ENCODE measurements at places on chromosomes 5 and 9.
A peak's percentile ranks its signal among the peaks of the same experiment; 100 is the strongest.

DNA sequence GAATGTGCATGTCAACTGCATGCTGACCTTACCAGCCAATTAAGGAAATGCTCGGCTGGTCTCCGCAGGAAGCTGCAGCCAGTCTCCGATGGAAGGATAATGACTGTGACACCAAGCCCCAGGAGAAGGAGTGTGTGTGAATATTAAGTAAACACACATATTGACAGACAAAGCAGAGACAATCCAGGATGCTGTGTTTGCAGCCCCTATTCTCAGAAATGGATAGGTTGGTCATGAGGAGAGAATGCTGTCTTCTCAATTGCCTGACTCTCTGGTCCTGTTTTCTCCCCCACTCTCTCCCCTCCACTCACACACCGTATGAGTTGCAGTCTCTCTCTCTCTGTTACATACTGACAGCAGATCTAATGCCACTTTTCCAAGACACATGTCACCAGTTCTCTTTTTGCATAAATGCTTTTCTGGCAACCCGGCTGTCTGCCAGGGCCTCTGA is 85.7 kb downstream of the EPB41L4A start:
- DNase-seq = peak; percentile 5

GRCh38 chr5:74389531-74390305 is 250.8 kb downstream of the ENC1 start:
- no peak for DNase-seq

DNA sequence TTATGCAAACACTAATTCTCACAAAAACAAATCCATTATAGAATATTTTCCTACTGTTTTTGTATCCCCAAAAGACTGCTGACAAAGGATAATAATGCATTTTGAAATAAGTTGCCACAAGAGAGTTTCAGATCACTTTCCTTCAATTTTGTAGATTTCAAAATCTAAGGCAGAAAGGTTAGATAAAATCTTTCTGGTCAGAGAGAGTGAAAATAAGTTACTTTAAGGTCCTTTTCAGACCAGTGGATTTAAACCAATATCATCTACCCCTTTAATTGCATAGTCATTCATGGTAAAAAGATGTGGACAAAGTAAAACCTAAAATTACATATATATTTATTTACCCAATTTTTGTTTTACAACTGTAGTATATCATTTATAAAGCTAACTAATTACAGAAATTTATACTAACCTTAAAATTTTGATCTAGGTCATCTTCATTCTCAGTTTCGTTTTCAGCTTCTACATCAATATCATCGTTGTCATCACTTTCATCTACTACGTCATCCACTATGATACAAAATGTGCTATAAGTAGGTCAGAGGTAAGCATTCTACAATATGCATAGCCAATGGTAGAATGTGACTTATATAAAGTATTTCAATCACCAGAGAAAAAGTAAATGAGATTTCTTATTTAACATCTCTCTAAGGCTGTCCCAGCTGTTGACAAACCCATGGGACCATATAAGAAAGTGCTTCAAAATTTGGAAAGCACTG is 95.7 kb downstream of the AGTPBP1 start:
- DNase-seq = no peak

- peak; percentile 86 for DNase-seq
Measured at GRCh38 chr9:137441289-137441934, at the start of gene ENTPD8. ENTPD8 (minus strand) TSS chr9:137441357; CDS start chr9:137438285, 3,072 bp downstream.

- DNase-seq = no peak
Measured at GRCh38 chr5:180070756-180071530, 616 bp downstream of the RNF130 start.

- no peak for DNase-seq
Measured at GRCh38 chr5:110663525-110663924, 62.9 kb downstream of the TMEM232 start.

- no peak for DNase-seq
Measured at GRCh38 chr9:126675147-126675467, 61.4 kb downstream of the LMX1B start.

DNA sequence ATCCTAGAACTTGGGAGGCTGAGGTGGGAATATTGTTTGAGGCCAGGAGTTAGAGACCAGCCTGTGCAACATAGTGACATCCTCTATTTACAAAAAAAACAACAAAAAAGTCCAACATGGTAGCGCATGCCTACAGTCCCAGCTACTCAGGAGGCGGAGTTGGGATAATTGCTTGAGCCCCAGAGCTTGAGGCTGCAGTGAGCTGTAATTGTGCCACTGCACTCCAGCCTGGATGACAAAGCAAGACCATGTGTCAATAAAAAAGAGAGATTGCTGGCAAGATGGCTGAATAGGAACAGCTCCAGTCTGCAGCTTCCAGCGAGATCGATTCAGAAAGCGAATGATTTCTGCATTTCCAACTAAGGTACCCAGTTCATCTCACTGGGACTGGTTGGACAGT is 54.8 kb upstream of the FBXL17 start:
- no peak for DNase-seq

GRCh38 chr5:142726188-142726731 is 40.4 kb upstream of the FGF1 start:
- DNase-seq = no peak

DNA sequence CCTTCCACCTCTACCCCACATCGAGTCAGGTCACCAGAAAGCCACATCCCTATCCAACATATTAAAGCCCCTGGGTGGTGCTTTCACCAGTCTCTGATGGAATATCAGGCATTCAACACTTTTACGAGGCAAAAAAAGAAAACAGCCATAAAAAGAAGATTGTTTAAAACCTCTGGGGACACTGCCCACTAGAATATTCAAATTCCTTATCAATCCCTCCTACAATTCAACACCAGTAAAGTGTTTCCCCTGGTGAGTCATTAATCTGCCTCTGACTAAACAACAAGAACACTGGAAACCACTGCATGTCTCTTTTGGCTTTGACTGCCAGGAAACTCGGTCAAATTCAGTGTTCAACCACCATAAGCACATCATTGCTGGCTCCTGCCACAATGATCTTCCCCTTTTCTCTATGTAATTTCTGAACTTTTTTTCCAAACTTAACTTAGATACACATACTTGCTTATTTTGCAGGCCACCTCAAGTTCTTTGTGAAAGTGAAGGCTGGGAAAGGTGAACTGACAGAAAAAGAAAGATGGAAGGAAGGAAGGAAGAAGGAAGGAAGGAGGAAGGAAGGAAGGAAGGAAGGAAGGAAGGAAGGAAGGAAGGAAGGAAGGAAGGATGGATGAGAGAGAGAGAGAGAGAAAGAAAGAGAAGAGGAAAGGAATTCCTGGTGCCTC is 105.3 kb downstream of the PAX5 start:
- no peak for DNase-seq

DNA sequence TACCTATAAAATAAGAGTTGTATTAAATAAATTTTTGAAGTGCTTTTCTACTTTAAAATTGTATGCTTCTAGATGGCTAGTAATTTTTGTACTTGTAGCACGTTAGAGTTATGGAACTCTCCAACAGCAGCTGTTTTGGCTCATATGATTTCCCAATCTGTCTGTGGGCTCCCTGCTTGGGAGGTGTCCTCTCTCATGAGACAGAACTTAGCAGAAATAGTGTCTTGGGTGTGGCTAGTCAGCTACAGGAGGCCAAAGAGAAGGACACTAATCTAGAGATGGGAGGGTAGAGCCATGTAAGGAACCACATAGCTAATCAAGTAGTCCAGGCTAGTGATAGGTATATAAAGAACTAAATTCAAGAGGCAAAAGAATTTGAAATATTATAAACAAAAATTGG is 78.4 kb upstream of the DAB2 start:
- DNase-seq = no peak

- DNase-seq = no peak
Measured at GRCh38 chr9:14136047-14136635, 177.8 kb downstream of the NFIB start.

- no peak for DNase-seq
Measured at GRCh38 chr9:126482361-126483044, 131.2 kb upstream of the LMX1B start.

GRCh38 chr5:147303251-147303650 is 68.4 kb downstream of the STK32A start:
- no peak for DNase-seq

GRCh38 chr5:83745816-83746215 is 25.2 kb upstream of the HAPLN1 start:
- no peak for DNase-seq

- DNase-seq = no peak
Measured at GRCh38 chr5:122844910-122845228, 544 bp upstream of the SNX24 start.
